Thoracic aorta (tissue), 2 donors: ENCODE measurements at places on chromosomes 1 and 21. TPM values are rescaled to one million over a fixed set of nuclear protein-coding genes. Genes with fewer than 3 reads are reported as not detected.
A peak's percentile ranks its signal among the peaks of the same experiment; 100 is the strongest.

DNA sequence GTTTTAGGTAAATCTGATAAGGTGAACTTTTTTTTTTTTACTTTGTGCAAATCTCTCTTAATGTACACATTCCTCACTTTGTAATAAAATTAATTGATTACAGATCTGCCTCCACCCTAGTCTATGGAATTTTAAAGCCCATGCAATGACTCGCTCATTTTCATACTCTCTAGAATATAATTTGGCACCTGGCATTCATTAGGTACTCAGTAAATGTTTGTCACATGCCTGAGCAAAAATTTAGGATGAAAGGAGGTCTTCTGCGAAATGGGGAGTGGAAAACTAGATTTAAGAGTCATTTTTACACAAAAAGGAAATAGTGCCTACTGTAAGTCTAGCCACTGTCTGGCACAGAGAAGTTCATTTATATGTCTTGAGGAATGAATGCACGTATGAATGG lies 350.1 kb downstream of the DPYD start:
- DNase-seq, result no peak

Gene SLC9C2
- not detected for total RNA-seq

GRCh38 chr1:194774535-194774934 lies 1588.1 kb upstream of the B3GALT2 start:
- DNase-seq, result no peak

Gene AMY2A
- not detected for total RNA-seq

DNA sequence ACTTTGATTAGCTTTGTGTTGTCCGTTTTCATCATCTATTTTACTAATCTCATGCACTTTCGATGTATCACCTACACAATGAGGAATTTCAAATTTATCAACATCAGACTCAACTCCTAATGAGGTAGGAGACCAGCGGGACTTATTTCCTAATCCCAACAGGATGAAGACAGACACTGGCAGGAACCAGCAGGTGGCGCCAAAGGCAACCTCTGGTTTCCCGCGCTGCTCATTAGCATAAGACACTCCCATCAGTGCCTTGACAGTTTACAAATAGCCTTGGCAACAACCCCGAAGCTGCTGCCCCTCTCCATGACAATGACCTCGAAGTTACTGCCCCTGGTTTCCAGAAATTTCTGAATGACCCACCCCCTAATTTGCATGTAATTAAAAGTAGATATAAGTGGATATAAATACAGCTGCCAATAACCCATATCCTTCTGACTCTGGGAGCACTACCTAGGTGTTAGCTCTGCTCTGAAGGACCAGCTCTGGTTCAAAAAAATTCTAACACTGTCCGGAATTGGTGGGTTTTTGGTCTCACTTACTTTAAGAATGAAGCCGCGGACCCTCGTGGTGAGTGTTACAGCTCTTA lies 974.8 kb downstream of the ADGRL2 start:
- no peak for DNase-seq

Gene HIPK1
- total RNA-seq, result 59.1 TPM

DNA sequence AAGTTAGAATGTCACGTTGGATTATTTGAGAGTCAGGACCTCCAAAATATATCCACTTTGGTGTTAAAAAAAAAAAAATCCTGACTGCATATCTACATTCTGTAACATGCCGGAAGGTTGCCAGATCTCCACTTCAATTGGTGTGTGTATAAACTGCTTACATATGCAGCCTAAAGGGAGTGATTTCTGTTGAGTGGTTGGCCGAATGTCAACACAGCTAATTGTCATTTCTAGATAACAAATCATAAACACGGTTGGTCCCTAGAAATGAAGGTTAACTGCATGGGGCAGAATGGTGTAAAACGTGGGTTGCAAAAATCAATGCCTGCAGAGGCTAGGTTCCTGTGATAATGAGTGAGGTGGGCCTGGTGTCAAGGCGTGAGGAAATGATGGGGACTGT lies 15.0 kb upstream of the ROR1 start:
- no peak for DNase-seq

DNA sequence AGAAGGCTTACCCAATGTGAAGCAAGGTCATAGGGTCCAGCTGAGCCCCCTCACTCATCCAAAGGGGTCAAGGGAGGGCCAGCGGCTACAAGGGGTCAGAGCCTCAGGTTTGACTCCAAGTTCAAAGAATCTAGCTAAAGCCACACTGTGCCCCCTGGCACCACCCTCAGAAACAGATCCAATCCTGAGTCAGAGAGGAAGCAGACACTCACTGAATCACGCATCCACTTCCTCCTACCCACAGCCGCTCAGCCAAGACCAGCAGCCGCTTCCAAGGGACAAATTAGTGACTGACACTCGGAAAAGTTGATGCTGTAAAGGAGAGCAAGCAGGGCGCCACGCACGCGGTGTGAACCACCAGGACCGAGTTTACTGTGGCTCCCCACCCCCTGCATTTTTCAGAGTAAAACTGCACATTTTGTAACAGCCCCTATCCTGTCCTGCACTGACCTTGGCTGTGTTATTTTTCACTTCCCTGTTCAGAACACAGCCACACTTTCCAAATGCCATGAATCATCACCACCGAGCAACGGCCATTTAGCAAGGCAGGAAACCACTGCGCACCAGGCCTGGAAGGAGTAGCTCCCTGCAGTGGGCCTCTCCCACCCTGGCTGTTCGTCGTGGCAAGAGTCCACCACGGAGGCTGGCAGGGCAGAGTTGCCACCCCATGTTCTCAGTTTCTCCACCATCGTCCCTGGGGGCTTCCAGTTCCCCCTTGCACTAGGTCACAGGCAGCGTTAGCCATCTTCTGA lies 147.8 kb downstream of the TOMM20 start:
- DNase-seq, result peak; percentile 91

GRCh38 chr1:182625719-182626504 lies 21.7 kb upstream of the RGS16 start:
- no peak for DNase-seq

GRCh38 chr1:43135857-43136781 lies 36.0 kb downstream of the EBNA1BP2 start:
- no peak for DNase-seq

Gene NBPF10
- 5.0 TPM for total RNA-seq

Gene MANEAL
- total RNA-seq, result 1.8 TPM

DNA sequence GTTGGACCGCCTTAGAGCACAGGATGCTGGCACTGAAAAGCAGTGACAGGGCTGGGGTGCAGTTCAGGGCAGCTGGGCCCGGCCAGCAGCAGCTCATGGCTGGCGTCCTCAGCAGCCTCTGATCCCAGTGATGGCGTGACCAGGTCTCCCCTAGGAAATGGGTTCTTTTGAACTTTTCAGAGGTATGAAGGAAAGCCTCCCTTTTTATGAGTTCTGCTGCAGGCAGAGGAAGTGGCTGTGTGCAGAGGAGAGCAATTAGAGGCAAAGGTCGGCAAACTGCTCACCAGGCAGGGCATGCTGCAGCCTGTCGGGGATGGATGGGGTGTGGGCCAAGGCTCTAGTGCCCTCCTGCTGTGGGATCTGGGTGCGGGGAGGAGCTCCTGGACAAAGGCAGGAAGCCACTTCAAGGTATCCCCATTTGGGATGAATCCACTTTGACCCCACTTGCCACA lies 45.6 kb upstream of the RAB4A start:
- no peak for DNase-seq

Gene TSTD1
- total RNA-seq, result 34.2 TPM

Gene ZNF683
- not detected for total RNA-seq

GRCh38 chr1:18927082-18927653 lies 24.8 kb upstream of the ALDH4A1 start:
- DNase-seq, result no peak

DNA sequence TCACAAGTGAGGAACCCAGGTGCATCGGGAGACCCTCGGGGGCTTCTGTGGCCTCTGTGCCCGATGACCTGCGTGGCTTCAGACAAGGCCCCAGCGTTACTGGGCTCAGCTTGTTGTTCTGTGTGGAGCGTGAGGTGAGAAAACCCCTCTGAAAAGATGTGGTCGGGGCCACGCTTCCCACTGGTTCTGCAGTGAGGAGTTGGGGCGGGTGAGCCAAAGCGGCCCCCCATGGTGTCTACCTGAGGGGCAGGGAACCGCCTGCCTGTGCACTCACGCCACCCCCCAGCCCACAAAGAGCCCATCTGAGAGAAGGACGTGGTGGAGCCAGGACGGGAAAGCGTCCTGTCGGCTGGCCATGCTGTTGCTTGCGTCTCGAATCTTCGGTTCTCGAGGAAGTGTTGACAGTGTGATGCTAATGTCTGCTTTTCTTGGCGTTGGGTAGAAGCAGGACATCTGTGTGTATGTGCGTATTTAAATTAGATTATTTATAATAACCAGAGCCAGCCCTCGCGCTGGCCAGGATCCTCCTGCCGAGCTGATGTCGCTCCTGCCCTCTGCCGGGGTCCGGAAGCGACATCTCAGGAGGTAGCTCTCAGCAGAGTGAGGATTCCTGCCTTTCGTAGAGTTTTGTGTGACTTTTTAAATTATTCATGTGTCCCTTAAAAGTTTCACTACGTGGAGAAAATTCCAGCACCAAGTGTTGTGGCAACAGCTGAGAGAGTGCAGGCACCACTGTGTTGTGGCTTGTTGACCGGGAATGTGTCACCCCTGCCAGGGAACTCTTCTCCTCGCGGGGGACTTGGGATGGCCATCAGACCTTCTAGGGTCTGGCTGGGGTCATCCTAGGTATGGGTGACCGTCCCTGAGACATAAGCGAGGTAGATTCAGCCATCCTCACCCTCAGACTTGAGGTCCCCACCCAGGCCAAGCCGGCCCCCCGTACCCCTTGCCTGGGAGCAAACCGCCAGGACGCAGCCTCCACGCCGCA lies 15.3 kb downstream of the TMEM201 start:
- DNase-seq, result no peak

DNA sequence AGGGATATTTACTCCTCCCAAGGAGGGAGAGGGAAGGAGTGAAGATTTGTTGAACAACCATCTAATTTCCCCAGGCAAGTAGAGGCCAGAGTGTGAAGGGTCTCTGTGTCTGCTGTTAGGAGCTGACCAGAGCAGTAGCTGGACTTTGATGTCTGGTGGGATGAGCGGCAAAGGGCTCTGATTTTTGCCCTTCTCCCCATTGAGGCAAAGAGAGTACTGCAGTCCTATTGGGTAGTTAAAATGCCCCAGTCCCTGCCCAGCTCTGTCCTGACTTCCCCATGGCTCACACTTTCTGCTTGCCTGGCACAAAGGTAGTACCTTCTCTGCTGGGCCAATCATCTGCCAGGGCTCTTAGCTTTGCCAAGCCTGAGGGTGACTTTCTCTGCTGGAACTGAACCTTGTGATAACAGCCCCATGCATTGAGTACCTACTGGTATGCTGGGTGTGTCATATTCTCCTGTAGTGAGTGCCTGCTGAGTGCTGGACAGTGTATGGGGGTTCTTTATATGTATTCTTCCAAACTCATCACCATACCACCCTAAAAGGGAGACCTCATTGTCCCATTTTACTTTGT lies 64.0 kb upstream of the SELENON start:
- no peak for DNase-seq

DNA sequence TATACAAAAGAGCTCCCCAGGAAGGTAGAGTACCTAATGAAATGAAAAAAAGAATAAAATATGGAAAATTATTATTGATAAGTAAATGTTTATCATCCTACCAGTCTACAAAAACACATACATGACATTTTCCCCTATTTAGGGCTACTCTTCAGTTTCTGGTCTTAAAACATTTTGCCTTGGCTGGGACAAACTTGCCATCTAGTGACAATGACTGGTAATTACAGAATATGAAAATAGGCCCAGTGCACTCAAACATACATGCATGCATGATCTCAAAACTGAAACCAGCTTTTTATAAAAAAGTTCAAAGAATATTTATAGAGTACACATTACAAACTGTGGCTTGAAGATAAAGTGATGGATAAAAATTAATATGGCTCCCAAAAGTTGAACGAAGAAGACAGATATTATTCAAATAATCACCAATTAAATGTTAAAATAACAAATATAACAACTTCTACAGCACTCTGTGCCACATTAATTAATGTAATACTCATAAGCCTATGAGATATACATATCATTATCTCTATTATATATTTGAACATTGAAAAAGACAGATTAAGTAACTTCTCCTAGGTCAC lies 10.5 kb upstream of the RNPC3 start:
- no peak for DNase-seq

DNA sequence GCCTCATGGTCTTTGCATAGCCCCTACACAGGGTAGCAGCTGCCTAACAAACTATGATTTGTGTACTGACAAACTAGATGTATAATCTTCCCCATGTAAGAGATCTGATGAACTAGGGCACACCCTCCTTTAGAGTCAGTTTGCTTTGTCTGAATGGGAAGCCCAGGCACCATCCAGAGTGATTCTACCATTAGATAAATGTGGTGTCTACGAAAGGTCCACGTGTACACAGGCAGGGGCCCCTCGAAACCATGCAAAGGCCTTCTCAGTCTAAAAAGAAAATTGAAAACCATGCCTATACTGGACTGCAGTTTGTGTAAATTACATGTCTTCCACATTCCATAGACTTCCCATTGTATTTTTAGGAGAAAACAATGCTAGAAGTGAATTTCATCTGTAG lies 18.7 kb downstream of the HHIPL2 start:
- DNase-seq, result no peak

- DNase-seq, result no peak
Observed at GRCh38 chr1:51541313-51542050, 22.4 kb upstream of the EPS15 start.

DNA sequence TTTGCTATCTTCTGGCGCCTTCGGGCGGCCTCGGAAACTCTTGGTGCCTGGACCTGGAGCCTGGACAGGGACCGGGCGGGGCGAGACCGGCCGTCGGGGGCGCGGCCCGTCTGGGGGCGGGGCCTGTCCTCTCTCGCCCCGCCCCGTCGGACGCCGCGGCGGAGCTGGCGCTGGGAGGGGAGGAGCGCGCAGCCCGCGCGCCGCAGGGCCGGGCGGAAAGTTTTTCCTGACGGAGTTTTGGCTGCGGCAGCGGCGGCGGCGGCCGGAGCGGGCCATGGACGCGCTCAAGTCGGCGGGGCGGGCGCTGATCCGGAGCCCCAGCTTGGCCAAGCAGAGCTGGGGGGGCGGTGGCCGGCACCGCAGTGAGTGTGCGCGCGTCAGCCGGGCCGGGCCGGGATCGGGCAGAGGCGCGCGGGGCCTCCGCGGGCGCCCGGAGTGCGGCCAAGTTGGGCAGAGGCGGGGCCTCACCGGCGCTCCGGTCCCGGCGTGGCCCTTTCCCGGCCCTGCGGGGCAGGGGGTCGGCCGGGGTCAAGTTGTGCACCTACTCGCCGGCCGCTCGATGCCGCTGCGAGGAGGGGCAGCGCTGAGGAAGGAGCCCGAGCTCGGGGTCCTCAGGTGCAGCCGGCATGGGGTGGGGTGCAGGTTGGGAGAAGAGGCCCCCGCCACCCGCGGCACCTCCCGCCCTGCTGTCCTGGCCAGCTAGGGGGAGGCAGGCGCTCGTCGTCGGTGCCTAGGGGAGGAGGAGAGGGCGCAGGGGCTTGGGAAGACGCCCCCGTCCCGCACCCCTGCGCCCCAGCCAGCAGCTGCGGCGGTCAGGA lies at the start of gene LDLRAP1:
Gene LDLRAP1 (plus strand): TSS at position 182 of the 818 bp plus-strand sequence. CDS start 93 bp downstream, at position 275.
- DNase-seq, result no peak

GRCh38 chr1:150576794-150577556 lies 2.4 kb downstream of the MCL1 start:
- DNase-seq, result no peak

Gene KDF1
- total RNA-seq, result not detected

DNA sequence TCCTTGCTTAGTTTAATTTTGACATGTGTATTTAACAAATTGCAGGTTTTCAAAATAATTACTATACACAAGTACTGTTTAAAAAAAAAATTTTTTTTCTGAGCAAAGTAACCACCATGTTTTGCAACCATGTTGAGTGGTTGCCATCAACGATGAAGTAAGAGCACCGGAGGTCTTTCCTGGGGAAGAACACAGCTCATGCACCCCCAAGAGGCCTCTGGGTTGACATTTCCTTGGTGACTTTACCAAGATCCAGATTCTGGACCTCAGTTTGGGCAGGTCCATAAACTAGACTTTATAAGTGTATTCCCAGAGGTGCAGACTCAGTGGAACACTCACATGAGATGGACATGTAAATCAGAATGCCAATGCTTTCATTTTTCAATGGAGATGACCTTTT lies 36.8 kb upstream of the RALGPS2 start:
- DNase-seq, result no peak

Gene NTNG1
- total RNA-seq, result 1.4 TPM
